CD4-positive, alpha-beta T cell treated with Interleukin-6 at 100 ng/mL for 8 hours (primary cell): ENCODE measurements at places on chromosomes 5 and 9.
A peak's percentile ranks its signal among the peaks of the same experiment; 100 is the strongest.

DNA sequence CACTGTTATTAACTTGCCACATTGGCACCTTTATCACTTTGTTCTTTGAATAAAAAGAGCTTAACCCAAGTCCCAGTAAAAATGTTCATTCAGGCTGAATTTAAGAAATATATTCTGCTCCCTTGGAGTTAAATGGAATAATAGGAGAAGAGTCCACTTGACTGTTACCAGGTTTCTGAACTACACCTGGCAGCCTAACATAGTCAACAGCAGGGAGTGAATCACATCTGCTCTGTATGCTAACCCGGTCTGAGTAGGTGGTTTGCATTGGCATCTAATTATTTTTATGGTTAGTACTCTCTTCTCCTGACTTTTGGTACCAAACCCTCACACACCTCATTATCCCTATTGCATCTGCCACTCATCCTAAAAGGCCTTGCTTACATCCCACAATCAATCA, 86.7 kb downstream of the STK32A start:
- DNase-seq: no peak

DNA sequence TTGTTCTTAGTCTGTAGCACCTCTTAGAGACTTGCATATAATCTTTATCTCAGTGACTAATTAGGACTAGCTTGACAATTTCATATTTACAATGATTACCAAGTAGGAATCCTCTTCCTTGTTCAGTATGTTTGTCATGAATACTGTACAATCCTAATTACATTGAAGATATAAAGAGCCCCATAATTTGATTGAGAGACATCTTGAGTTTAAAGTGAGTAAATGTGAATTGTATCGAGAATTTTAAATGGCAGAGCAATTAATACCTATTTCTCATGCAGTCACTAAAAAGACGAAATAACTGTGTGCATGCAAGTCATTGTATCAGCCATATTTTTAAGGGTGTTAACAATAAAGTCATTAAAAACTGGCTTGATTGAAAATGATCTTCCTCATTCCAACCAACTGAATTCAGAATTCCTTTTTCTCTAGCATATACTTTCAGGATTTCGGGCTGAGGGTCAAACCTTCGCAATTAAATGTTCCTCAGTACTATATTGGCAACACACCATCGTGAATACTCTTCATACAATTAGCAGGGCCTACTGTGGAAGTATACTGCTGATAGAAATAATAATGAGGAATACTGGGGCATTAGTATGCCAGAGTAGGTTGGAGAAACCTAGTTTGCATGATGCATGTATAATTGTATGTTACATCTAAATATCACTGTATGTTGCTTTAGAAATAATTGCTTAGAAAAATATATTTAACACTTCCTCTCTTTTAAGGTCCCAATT, 284.7 kb upstream of the TMEM161B start:
- DNase-seq: no peak

DNA sequence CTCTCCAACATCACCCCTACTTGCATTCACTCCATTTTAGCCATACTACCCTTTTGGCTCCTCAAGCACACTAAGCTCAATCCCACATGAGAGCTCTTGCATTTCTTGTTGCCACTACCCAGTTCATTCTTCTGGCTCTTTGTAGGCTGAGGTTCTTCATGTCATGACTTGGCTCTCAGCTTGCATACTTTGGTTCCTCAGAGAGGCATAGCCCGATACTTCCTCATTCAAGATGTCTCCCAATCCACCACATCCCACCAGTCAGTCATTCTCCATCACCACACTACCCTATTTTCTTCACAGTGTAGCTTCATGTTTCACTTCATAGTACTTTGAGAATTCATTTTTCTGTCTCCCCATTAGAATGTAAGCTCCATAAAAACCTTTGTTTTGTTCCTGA, 116.7 kb downstream of the NR6A1 start:
- DNase-seq: no peak

- DNase-seq: no peak
These were observed 794.9 kb downstream of the MAT2B start for GRCh38 chr5:164300295-164300694.

DNA sequence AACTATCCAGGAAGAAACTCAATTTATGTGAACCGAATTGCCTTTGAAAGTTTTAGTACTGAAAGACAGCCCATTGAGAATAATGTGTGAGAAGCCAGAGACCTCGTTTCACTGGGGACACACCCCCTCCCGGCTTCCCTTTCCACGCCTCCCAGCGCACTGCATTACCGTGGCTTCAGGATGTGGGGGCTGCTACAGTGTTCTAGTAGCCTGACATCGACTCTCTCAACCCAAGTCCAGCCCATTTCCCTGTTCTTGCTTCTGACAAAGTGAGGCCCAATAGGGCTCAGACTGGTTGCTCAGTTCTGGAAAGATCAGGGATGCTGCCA, 3.5 kb downstream of the PAX5 start:
- DNase-seq: no peak

DNA sequence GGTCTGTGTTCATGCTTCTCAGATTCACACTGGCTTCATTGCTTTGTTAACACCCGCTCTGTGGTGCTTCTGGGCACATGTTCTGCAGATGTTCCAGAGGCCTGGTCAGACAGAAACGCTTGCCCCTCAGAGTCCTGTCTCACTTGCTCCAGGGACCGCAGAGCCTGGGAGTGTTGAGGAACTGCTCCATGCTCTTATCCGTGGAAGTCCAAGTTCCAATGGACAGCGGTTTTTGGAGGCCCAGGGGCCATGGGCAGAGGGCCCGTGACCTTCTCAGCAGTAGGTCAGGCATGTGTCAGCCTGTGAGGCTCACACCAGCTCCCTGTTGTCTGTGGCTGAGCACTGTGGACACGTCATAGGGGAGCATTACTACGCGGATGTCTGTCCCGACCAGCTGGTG, 364.7 kb upstream of the IRX1 start:
- DNase-seq: no peak

DNA sequence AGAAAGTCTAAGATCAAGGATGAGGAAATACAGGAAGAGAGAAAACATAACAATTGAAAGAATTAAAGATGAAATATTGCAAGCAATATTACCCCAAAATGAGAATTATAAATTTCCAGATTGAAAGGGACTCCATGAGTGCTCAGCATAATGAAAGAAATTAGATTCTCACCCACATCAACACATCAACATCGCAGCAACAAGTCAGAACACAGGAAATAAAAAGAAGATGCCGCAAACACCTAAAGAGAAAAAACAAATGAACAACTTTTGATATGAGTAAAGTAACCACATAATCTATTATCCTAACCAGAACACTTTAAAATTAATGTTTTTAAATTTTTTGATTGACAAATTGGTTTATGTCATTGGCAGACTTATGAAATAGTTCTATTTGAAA, 318.3 kb upstream of the PTGER4 start:
- peak; percentile 8 for DNase-seq

- no peak for DNase-seq
These were observed 4.3 kb upstream of the IRX4 start for GRCh38 chr5:1886846-1887587.

GRCh38 chr5:152177626-152178349, 227.3 kb downstream of the NMUR2 start:
- no peak for DNase-seq

DNA sequence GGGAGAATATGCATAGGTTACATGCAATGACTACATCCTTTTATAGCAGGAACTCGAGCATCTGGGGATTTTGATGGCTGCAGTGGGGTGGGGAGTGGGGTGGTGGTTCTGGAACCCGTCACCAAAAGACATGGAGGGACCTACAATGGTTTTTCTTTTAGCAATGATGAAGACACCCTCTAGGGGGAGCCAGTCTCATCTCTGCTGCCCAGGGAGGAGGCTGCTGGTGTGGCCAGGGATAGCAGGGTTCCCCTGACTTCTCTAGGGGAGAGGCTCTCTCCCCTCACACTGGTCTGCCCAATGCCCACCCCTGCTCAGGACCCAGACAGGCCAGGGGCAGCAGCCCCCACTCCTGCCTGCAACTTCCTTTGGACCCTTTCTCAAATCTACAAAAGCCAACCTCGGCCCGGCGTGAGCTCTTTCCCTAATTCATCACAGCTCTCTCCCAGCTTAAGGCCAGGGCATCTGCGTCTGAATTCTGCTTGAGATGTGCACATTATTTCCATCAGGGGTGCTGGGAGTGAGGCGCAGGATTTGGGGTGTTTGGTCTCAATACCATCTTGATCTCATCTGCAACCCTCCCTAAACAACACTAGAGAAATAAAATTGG, 73.6 kb upstream of the RETREG1 start:
- DNase-seq: no peak

DNA sequence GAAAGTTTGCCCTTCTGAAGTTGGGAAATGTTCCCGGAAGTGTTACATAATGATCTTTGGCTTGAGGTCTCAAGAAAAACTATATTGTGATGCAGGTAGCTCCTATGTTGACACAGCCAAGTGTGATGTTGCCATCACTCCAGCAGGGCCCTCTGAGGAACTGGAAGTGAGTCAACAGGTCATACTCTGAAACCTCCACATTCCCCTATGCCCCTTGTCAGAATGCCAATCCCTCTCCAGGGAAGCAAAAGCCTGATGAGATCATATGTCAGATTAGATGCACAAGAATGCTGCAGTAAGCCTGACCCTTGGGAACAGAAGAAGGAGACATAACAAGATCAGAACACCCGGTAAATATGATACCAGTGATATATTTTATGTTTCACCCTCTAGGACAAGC, 66.8 kb upstream of the ITGA2 start:
- no peak for DNase-seq
